Astrocyte of the spinal cord (primary cell): ENCODE measurements at places on chromosomes 1 and 21.

- peak; percentile 64 for DNase-seq
Observed at GRCh38 chr1:16971341-16972188, 8.9 kb downstream of the MFAP2 start.

GRCh38 chr1:162023547-162024501 lies at the start of gene OLFML2B:
Gene OLFML2B (minus strand): TSS chr1:162023869. CDS start chr1:162023430, 439 bp downstream.
- DNase-seq, result peak; percentile 84

GRCh38 chr1:39849203-39849602 lies 34.1 kb downstream of the TRIT1 start:
- no peak for DNase-seq

DNA sequence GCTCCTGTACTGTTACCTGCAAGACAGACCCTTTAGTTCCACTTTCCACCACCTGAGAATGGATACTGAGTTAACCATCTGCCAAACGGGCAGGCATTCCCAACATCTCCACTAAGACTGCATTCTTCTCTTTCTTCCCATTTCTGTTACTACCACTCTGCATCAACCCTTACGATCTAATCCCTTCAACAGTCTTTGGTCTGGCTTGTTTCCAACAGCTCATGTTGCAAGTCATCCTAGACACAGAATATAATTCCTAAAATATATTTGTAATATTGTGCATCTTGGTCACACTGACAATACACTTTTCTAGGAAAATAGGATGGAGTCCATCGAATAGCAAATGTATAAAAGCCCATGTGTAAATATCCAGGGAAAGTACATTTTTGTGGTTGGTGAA lies 166.7 kb downstream of the SIPA1L2 start:
- peak; percentile 45 for DNase-seq

DNA sequence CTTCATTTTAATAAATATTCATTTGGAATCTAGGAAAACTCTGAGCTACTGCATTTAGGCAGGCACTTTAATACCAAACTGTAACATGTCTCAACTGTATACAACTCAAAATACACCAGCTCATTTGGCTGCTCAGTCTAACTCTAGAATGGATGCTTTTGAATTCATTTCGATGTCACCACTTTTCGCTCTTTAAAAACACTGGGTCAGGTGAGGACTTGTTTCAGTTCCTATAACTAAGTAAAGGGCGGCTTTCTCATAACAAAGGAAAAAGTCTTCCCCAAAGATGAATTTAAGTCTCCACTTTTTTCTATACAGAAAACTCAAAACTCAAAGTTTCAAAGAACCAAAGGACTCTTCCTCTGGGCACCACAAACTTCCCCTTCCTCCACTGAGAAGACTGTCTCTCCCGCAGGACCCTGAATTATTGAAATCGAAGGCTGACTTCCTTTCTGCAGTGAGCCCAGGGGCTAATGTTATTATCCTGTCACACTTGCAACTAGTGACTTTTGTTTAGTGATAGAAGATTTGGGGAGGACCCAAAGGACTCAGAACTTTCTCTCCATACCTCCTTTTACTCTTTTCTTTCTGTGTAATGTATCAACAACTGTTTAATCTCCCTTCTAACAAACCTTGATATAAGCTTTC lies 9.7 kb upstream of the DHX9 start:
- no peak for DNase-seq

DNA sequence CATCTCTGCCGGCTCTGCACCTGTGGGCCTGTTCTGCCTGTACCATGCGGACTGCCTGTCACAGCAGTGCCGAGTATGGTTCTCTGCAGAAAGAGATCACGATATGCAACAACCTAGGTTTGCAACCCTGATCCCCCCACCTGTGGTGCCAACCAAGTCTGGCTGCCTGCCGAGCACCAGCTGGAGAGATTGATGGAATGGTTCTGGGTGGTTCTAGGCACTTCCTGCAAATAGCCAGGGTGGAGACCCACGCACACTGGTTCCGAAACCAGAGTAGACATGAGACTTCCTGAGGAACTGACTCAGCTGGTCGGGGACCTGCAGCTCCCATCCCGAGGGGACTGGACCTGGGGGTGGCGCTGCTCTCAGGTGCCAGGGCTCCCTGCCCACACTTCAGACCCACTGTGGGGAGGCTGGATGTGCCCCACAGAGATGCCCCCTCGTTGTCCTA lies 5.4 kb downstream of the TPRG1L start:
- DNase-seq, result no peak

DNA sequence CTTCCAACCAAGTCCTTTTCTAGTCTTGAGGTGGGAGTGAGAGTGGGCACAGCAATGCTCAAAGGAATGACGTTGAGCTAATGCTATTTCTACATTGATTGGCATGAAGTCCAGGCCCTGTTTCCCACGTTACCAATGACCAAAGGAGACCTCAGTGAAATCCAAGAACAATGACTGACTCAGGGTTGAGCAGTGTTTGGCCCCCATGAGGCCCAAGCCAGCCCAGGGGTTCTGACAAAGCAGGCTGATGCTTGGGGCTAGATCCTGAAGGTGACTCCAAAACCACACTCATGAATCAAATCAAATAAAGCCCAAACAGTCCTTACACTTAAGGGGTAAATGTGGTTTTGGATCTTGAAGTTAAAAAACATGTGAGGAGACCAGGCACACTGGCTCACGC lies 278.5 kb upstream of the GJB5 start:
- DNase-seq, result no peak

- no peak for DNase-seq
Observed at GRCh38 chr1:100927276-100927675, 31.4 kb downstream of the SLC30A7 start.

- no peak for DNase-seq
Observed at GRCh38 chr21:36705679-36706481, 7.0 kb downstream of the SIM2 start.

DNA sequence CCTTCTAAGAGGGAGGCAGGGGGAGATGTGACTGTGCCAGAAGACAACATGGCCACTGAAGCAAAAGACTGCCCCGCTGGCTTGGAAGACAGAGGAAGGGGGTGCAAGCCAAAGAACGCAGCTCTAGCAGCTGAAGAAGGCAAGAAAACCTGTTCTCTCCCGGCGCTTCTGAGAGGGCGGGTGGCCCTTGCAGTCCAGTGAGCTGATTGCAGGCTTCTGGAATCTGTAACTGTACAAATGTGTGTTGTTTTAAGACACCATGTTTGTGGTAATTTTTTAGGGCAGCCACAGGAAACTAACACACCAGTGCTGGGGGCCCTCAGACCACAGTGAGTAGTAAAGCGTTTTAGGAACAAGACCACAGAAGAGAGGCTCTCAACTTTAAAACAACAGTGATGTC lies 47.0 kb downstream of the CD46 start:
- DNase-seq, result peak; percentile 65

DNA sequence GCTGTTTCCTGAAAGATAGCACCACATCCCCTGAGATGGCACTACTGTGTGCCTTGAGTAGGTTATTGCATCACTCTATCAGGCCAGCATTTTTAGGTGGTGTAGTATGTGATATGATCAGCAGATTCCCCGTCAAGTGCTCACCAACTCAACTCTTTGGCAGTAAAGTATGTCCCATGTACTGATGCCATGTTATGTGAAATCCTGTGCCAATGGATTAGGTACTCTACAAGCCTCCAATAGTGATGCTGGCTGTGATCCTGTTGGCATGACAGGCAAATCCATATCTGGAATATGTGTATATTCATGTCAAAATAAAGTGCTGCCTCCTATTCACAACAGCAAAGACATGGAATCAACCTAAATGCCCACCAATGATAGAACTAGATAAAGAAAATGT lies 137.2 kb upstream of the CAMK1G start:
- no peak for DNase-seq

- DNase-seq, result peak; percentile 67
Observed at GRCh38 chr1:8026976-8027747, 1.1 kb upstream of the ERRFI1 start.

DNA sequence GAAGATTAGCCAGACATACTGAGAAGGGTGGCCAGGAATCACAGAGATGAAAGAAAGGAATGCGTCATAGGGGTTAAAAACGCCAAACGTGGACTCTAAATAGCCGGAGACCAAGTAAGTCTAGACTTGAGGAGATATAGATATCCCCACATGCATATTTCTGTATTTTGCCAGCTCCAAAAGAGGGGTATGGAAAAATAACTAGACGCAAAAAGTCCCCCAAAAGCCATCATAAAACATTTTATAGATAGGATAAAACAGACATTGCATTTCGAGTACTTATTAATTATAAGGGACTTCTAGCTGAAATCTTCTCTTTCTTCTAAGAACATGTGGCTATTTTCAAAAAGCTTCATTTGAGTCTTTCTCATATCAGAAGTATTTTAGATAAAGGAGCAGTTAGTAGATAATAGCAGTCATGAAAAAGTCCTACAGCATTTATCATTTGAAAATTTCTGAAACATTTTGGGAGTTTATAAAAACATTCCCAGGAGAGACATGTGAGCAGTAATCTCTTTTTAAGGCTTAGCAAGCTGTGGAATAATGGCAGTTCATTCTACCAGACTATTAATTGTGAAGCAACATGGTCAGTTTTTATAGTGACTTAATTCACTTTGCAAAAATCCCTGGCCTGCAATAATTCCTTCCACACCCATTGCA lies 6.1 kb downstream of the KIF26B start:
- DNase-seq, result no peak

DNA sequence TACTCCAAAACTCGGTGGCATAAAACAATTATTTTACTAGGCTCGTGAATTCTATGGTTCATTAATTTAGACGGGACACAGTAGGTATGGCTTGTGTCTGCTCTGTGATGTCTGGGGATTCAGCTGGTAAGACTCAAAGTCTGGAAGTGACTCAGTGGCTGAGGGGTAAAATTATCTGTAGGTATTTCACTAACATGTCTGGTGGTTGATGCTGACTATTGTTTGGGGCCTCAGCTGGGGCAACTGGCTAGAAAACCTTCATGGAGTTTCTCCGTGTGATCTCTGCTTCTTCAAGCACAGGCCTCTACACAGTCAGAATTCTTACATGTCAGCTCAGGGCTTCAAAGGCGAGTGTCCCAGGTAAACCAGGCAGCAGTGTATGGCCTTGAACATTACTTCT lies 41.2 kb upstream of the KLF17 start:
- DNase-seq, result no peak

GRCh38 chr1:209302779-209303568 lies 280.5 kb upstream of the CAMK1G start:
- DNase-seq, result no peak

GRCh38 chr1:19643602-19644394 lies at the start of gene NBL1:
Gene NBL1 (plus strand): TSS chr1:19644311. CDS start chr1:19655031, 10,720 bp downstream.
- DNase-seq, result peak; percentile 74

DNA sequence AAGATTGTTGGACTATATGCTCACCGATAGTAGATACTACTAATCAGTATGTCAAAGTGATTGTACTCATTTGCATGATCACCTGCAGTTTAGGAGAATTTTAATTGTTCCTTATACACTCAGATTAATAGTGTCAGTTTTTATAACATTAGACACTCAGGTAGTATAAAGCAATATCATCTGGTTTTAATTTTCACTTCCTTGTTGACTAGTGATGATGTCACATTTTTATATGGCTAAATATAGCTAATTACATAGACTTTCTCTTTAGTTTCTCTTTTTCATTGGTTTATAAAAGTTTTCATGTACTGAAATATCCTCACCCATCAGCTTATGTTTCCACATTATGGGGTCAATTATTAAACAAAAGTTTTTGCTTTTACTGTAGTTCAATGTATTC lies 1332.4 kb upstream of the ADGRL2 start:
- no peak for DNase-seq

DNA sequence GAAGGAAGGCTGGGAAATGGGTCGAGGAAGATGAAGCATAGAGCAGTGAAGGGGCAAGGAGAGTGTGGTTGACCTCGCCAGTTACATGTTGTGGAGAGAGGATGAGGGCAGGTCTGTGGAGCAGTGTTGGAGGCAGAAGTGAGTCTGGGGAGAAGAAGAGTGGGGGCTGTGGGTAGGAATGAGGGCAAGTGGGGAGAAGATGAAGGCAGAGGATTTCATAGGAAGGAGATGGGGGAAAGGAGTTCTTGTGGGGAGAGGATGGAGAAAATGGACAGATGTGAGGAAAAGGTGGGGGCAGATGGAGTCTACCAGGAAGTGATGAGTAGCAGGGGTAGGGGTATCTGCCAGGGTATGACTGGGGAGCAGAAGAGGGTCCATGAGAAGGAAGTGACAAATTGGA lies 3.6 kb downstream of the ARMH1 start:
- no peak for DNase-seq

GRCh38 chr1:78607334-78607927 lies 12.8 kb upstream of the IFI44L start:
- DNase-seq, result peak; percentile 61

DNA sequence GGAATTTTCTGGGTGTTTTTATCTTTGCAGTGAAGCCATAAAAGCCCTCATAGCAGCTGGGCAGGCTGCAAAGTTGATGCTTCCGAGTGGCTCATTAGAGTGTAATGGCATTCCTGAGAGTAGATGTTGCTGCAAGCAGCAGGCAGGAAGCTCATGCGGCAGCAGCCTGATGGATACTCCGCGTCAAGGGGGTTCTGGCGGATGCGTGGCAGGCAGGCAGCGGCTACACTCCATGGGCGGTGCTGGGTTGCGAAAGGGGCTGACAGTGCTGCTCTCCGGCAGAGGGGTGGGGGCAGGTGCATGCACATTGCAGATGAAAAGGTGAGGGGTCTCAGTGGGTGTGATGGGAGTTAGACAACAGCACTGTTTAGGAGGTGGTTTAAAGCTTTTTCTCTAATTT lies 93.2 kb upstream of the AJAP1 start:
- DNase-seq, result no peak

GRCh38 chr1:211739671-211740411 lies 64.4 kb upstream of the NEK2 start:
- DNase-seq, result no peak

DNA sequence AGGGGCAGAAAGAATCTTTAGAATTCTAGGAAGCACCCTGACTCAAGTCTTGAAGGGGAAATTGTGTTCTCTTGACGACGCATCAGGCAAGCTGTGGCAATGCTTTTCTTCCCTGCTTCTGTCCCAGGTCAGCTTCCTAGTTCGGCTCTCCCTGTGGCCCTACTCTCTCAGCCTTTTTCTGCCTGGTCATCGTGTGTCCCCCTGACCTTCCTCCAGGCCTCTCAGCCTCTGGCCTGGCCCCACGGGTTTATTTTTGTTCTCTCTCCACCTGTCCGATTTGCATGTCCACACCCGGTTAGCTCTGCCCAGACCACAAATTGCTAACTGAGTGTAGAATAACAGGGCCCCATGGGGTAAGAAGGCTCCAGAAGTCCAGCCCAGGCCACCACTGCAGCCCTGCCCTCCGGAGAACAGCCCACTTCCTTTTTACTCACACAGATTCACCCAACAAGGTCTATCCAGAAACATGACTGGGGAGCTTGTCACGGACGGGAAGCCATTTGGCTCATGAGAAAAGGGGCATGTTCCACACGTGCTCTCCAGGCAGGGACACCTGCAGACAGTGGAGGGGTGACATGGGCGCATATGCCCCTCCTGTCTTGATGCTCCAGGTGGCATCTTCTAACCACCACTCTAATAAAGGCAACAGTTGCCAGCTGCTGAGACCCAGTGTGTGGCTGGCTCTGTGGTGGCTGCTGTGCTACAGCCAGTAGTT lies 9.8 kb downstream of the KCNN3 start:
- peak; percentile 22 for DNase-seq
